ENCODE measurements at places on chromosomes 4 and X.

GRCh38 chrX:97556359-97556758, 672.7 kb downstream of the RPA4 start:
- no peak for DNase-seq

DNA sequence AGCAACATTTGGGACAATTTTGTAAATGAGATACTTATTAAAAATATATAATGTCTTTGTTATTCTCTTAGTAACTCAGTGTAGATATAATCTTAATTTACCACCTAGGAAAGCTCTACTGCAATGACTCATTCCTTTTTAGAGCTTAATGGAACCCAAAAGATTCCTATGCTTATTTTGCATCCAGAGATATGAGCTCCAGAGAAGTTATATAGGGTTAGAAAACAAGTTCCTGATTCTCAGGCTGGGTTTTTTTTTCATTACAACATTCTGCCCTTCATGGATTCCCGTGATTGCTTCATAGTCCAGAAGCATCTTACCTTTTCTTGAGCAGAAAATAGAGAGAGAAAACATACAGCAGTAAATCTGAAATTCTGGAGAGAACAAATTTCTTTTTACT, 57.9 kb upstream of the CXCL8 start:
- no peak for DNase-seq

- DNase-seq: no peak
These were observed 110.4 kb upstream of the MAP9 start for GRCh38 chr4:155487210-155487609.

- DNase-seq: no peak
These were observed 76.7 kb downstream of the MANBA start for GRCh38 chr4:102683881-102684609.

- DNase-seq: no peak
These were observed 284.8 kb upstream of the TENM3 start for GRCh38 chr4:181958446-181958845.

- no peak for DNase-seq
These were observed 483.2 kb downstream of the SMARCA1 start for GRCh38 chrX:129040124-129040523.

DNA sequence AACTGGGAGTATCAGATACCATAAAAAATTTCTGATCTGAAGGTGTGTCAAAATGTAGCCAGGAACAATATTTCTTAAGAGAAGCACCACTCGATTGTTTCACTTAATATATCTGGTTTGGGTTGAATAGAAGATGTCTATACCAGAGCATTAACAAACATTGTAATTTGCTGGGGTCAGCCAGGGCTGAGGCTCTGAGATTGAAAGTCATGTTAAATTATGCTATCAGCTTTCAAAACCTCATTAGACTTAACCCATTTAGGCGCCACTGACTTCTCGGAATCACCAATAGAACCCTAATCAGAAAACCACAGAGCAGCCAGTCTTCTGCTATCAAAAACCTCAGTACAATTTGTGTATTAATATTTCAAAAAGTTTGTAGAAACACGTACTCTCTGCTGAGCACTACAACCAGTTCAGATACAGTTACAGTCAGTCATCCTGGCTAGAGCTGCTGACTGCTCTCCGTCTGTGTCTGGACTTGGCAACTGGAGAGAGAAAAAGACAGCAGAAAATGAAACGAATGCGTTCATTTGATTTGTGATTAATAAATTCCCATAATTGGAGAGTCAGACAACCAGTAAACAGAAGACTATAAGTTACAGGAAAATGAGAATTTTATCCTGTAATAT, 848.6 kb upstream of the PABPC4L start:
- DNase-seq: no peak

GRCh38 chr4:8391972-8392371, 48.6 kb downstream of the ACOX3 start:
- DNase-seq: no peak

DNA sequence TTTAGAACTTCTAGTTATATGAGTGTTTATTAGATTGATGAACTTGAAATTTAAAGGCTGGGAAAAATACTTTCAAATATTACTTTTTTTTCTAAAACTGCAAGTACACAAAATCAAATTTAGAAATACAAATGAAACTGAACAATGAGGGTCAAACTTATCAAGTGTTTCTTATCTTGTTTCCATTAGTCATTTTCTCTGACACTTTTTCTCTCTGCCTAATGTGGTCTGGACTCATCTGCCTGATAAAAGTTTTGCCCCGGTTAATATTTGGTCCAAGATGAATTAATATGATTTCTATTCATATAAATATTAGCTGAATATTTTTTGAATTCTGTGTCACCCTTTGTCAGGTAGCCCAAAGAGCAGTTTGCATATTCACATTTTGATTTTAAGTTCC, 8.7 kb upstream of the HPGDS start:
- no peak for DNase-seq

DNA sequence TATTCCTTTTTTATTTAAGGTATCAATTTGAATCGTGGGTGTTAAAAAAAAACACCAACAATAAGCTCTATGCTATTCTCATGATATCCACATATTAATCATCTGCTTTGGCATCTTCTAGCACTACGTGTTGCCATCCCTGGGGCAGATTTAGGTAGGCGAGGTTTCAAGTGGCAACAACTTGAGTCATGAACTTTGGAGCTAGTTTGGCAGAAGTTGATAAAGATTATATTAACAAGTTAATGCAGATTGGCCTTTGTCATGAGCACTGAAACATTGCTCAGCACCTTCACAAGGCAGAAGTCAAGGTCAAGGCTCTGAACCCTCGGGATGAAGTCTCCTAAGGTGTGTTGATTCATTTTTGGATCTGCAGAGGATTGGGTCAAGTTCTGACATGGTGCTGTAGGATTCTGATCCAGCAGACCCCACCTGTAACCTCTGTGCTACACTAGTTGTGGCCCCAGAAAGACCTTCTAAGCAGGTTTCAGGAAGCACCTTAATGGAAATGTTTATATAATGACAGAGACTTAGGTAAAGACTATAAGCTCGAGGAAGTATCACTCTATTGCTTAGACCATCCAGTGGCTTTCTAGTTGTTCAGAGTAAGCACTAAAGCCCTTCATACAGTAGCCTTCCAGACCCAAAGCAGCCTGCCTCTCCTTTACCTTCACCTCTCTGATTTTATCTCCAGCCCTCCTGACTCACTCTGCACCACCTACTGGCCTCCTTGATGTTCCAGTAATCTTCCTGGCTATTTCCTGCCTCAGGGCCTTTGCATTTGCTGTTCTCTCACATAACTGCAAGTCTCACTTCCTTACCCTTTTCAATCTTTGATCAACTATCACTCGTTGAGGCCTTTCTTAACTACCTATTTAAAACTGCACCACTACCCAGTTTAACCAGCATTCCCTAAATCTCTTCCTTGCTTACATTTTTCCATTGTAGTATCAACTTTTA, 117.0 kb upstream of the SLC4A4 start:
- no peak for DNase-seq

GRCh38 chr4:185651137-185651677, 115.9 kb upstream of the PDLIM3 start:
- no peak for DNase-seq

DNA sequence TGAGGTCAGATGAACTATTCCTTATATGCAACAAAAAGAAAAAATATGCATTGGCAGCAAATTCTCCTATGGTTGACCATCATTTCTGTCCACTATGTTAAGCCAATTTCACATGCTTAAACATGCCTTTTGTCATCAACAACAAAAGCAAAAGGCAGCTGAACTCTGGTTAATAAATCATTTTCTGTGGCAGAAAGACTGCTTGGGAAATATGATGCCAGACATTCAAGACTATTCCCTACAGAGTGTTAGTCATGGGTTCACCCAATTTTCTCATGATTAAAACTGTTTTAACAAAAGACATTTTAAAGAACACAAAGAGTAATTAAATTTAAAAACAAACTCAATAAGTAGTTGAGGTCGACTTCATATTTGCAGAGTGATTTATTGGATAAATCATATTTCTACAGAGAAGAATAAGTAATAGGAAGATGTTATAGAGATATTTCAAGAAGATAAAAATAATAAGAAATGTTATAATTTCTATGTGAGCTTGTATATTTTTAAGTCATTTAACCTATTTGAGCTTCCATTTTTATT, 890.6 kb downstream of the STPG2 start:
- no peak for DNase-seq

DNA sequence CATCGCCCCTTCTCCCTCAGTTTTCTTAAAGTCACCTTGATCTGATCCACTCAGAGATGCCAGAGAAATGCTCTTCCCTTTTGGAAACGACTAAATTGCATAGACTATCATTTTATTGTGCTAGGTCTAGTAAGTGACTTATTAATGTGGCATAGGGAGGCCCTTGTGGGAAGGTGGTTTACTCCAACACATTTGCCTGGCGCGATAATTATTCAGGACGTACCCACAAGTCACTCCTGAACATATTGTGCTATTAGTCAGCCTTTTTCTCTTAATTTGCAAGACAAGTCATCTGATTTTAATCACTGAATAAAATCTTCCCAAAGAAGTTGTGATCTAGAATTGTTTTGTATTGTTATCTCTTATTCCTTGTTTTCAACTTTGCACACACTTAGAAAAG, 7.6 kb downstream of the ENPEP start:
- DNase-seq: no peak

- no peak for DNase-seq
These were observed 27.0 kb downstream of the MAEA start for GRCh38 chr4:1316537-1317168.

- DNase-seq: no peak
These were observed 104.1 kb downstream of the ASB9 start for GRCh38 chrX:15165832-15166231.

DNA sequence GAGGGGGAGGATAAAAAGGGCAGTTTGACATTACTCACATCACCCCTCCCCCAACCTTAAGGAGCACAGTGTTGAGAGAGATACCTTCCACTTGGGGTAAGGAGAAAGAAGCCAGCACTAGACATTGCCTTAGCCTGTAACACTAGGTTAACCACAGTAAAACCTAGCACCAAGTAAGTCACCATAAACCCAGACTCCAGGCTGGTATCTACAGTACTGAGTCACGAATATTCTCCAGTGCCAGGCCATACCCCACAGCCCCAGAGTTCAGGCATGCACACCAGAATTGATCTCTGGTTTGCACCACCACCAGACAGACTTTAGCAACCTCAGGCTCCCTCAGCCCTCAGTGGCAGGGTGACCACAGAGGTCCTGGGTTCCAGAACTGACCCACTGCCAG, 570.4 kb downstream of the PRR32 start:
- no peak for DNase-seq

- no peak for DNase-seq
These were observed 15.3 kb upstream of the PITX2 start for GRCh38 chr4:110638089-110638746.

DNA sequence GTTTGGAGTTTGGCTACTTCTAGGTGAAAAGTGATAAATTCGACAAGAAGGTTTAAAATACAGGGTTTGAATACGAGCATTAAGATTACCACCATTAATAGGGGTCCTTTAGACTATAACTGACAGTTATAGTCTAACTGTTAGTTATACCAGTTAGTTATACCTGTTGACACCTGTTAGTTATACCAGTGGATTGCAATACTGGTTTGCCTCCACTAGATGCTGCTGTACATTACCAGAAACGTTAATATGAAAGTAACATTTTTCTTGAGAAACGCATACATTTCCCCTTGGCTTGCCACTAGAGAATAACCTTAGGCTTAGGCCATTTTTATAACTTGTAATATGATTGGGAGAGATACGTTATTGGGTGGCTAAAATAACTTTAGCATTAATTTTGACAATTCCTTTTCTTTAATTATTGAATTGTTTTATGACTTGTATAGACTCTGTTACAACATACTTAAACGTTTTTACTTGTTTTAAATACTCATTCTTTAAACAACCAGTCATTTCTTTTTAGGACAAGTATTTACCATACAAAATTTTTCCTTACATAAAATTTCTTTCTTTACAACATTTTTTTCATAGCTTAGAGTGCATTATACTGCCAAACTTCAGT, 911.2 kb downstream of the FSTL5 start:
- no peak for DNase-seq

GRCh38 chrX:67961516-67961915, 417.7 kb downstream of the AR start:
- DNase-seq: no peak
